Stimulated activated CD8-positive, alpha-beta memory T cell treated with anti-CD3 and anti-CD28 coated beads, Interleukin-2, amount 100 ng/mL, for 1 hour (primary cell): ENCODE measurements at places on chromosomes 13 and 19.

GRCh38 chr13:28324181-28324789, 170.6 kb downstream of the FLT1 start:
- DNase-seq: peak; percentile 9

GRCh38 chr19:30068528-30069395, 126.7 kb downstream of the URI1 start:
- DNase-seq: no peak

DNA sequence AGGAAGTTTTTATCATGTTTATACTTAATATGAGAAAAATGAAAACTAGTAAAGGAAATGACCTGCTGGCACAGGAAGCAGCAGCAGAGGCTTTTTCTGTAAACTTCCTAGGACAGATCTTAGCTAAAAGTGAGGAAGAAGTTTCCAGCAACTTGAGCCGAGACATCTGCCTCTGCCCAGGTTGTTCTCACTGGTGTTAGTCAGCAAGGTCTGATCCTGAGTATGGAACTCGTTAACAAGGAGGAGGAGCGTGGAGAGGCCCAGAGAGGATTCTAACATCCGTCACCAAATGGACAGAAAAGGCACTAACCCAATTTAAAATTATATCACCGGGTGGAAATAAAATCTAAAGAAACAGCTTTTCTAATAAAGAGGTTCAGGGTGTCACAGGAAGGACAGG, 43.6 kb downstream of the PHF11 start:
- DNase-seq: no peak

GRCh38 chr13:30872685-30873461, 33.2 kb upstream of the MEDAG start:
- no peak for DNase-seq

DNA sequence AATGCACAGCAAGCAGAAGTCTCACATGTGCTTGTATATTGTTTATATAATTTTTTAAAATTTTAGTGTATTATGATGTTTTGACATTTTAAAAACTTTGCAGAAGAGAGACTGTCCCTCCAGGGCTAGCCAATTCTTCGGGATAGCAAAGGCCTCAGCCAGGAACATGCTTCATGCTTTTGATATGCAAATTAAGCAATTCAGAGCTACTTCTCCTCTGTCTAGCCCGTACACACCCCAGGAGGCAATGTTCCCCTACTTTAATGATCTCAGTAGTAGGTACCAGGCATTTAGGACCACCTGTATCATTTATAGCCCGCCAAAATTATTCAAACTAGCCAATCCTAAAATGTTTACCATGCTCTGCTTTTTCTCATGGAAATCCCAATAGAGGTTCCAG, 1116.2 kb downstream of the OLFM4 start:
- DNase-seq: no peak

GRCh38 chr13:50798923-50799322, 44.6 kb downstream of the DLEU7 start:
- DNase-seq: no peak

DNA sequence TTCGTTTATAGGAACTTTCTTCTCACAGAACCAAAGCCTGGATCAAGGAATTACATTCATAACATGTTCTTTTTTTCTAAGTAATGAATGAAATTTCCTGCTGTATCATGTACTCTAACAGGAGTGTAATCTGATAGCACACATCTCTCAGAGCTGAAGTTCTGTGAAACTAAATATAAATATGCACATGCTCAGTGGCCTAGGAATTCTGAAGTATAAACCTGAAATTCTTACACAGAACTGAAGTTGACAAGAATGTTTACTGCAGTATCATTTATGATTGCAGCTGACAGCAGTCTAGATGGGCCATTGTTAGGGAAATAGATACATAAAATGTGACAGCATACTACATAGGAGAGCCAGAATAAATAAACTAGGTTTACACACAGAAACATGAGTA, 54.5 kb downstream of the USP12 start:
- DNase-seq: no peak

GRCh38 chr13:94063848-94064247, 415.6 kb downstream of the DCT start:
- no peak for DNase-seq

DNA sequence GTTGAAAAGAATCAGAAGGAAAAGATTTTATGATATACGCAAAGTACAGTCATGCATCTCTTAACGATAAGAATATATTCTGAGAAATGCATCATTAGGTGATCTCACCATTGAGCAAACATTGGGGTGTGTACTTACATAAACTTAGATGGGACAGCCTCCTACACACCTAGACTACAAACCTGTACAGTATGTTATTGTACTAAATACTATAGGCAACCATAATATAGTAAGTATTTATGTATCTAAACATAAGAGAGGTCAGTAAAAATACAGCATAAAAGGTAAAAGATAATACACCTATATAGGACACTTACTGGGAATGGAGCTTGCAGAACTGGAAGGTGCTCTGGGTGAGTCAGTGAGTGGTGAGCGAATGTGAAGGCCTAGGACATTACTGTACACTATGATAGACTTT, 254.6 kb downstream of the SPRY2 start:
- no peak for DNase-seq

GRCh38 chr13:96632536-96633320, 361.5 kb downstream of the OXGR1 start:
- DNase-seq: no peak

- no peak for DNase-seq
Measured at GRCh38 chr19:13823256-13823655, 28.0 kb downstream of the ZSWIM4 start.

DNA sequence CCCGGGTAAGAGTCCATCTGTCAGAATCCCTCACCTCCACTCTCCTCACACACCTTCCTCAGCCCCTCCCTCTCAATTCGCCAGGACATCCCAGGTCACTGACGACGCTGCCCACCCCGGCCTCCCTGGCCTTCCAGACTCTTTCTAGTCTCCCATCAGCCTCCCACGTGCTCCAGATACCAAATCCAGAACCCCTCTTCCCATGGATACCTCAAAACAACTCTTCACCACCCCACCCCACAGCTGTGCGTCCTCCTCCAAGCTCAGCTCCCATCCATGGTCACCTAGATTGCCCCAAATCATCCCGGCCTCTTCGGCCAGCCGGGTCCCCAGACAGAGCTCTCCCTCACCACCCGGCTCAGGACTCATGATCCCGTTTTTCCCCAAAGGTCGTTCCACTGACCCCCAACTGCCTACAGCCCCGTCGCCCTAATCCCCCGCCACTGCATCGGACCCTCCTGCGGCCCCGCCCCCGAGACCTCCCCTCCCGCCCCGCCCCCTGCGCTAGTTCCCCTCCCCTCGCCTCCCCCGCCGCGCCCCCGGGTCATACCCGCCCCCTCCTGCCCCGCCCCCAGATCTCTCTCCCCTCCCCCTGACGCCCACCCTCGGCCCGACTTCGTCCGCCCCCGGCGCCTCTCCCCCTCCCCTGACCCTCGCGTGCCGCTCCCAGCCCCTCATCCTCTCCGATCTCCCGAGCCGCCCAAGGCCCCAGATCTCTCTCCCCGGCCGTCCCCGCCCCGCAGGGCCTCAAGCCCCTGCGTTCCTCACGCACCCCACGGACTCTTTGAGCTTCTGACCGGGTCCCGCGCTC, 546 bp downstream of the UBXN6 start:
- DNase-seq: peak; percentile 14

DNA sequence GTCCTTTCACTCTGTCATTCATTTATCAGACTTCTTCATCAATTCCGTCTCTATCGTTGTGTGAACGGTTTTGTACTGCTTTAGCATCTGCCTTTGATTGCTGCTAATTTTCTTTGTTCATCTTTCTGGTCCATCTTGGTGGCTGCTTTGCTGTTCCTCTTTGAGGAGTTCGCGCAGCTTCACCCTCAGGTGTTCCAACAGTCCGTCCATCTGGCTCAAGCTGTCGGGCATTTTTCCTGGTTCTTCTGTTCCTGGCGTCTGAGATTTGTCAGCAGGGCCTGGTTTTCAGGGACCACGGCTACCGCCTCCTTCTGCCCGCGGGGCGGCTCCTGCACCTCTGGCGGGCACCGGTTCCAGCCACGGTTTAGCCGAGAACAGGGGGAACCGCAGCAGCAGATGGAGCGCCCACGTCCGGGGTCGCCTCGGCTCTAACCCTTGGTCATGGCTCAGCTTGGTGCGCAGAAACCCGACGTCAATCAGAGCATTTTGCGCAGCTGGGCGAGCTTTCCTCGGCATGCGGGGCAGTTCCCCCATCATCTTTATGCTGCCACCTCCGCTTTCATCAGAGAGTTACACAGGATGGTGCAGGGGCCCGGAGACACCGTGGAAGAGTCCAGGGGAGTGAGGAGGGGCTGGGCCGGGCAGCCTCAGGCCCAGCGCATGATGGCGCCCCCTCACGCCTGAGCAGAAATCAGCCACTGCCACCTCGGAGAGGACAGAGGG, 89.5 kb downstream of the ZNF100 start:
- DNase-seq: no peak

DNA sequence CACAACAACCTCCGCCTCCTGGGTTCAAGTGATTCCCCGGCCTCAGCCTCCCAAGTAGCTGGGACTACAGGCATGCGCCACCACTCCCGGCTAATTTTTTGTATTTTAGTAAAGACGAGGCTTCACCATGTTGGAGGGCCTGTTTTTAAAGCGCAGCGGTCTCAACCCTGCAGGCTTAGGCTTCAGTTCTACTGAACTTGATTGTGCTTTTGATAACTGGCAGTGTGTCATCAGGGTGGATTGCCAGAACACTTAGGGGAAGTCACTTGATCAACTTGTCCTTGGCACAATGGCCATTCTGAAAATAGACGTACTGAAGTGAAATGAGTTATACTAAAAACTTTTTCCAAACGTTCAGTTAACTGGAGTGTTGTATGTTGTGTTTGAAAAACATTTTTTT, 472.2 kb downstream of the KLF5 start:
- DNase-seq: no peak

DNA sequence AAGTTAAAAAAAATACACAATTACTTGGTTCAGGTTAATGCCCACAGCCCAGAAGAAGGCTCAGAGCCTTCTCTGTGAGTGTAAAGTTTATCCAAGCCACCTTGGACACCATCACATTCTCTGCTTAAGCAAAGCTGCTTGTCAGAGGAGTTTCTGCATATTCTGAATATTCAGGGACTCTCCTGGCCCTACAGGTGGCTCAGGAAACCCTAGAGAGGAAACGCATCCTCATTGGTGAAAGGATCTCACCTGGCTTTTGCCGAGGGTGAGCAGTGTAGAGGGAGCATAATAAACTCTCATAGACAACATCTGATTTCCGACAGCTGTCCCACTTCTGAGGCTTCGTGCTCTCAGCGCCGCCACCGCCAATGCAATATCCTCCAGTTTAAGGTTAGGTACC, 239.9 kb upstream of the TSHZ3 start:
- no peak for DNase-seq

DNA sequence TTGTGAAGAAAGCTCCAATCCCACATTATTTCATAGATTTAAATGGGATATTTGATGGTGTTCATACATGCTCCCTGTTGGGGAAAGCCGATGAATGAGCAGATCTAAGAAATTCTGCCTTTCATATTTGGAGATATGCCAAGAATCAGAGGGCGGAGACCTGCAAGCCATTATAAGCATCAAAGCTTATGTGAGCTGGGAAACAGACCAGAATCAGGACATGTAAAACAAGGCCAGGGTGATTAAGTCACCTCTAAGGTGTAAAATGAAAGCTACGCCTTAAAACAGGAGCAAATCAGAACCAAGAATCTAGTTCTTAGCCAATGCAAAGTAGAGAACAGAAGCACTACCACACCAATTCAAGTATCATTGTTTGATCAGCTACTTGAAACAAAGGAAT, 392.4 kb downstream of the DCT start:
- DNase-seq: no peak

- DNase-seq: peak; percentile 47
Measured at GRCh38 chr19:49475995-49476880, 2.2 kb downstream of the FLT3LG start.

DNA sequence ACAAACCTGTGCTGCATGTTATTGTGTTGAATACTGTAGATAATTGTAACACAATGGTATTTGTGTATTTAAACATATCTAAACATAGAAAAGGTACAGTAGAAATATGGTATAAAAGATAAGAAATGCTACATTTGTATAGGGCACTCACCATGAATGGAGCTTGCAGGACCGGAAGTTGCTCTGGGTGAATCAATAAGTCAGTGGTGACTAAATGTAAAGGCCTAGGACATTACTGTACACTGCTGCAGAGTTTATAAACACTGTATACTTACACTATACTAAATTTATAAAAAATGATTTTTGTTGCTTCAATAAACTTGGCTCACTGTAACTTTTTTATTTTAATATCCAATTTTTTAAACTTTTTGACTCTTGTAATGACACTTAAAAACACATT, 34.4 kb downstream of the LMO7 start:
- DNase-seq: no peak

DNA sequence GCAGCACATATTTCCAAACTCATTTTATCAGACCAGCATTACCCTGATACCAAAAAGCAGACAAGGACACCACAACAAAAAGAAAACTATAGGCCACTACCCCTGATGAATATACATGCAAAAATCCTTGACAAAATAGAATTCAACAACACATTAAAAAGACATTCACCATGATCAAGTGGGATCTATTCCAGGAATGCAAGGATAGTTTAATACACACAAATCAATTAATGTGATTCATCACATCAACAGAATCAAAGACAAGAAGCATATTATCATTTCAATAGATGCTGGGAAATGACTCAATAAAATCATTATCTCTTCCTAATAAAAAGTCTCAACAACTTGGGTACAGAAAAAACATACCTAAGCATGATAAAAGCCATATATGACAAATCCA, 11.2 kb downstream of the ZNF347 start:
- DNase-seq: no peak

DNA sequence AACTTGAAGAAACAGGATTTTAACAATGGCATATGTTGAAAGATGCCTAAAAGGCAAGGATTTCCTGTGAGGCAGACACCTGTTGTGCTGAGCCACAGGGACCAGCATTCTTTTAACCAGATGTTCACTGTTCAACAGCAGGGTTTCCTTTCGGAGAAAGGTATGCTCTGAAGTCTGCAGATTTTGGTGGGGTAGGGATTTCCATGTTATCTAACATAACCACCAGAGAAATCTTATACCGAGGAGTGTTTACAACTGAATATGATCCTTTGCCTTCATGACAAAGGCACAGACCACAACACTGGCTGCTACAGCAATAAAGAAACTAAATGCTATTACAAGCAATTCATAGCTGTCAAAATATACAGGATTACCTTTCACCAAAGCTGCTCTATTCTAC, 48.1 kb downstream of the MPHOSPH8 start:
- DNase-seq: no peak

- no peak for DNase-seq
Measured at GRCh38 chr13:89324582-89324981, 1653.4 kb downstream of the SLITRK5 start.

GRCh38 chr13:73556128-73556527, 497.3 kb downstream of the KLF5 start:
- DNase-seq: no peak
